ENCODE measurements at places on chromosomes 2 and 18.

- DNase-seq, result no peak
These were observed 7.0 kb downstream of the EVX2 start for GRCh38 chr2:176076796-176077195.

- no peak for DNase-seq
These were observed 1064.4 kb upstream of the ZEB2 start for GRCh38 chr2:145584353-145584752.

DNA sequence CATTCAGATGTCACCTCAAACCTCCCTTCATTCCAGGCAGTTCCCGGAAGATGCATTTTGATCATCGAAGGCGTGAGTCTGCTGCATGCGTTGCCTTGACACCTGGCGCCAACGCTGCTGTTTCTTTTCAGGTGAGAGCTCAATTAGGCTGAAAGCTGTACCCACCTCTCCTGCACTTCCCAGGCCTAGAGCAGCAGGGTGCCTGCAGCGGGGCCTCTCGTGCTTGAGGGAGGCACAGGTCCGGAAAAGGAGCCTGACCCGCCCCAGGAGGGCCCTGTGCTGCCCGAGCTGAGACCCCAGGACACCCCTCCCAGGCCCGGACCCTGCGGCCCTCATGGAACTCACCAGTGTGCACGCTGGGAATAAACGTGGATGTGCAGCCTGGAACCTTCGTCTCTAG, 31.4 kb upstream of the KCNG2 start:
- no peak for DNase-seq

GRCh38 chr2:9770308-9771100, 72.8 kb upstream of the TAF1B start:
- peak; percentile 43 for DNase-seq

DNA sequence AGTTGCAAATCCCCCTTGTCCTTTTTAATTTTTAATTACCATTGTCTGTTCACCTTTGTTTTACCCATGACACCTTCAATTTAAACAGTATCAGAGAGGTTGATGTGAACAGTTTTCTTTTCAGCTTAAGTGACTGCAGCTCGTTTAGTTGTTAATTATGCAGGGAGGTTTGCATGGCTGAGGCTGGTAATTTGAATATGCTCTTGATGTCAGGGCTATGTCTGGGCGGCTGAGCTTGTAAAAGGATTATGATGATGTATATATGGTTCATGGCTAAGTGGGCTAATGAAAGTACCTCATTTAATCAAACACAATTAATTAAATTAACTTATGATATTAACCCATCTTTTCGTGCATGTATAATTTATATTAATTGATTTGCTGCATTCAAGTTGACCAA, 822.1 kb downstream of the GALR1 start:
- DNase-seq, result no peak

GRCh38 chr18:75898651-75899050, 471.1 kb upstream of the SMIM21 start:
- DNase-seq, result no peak

DNA sequence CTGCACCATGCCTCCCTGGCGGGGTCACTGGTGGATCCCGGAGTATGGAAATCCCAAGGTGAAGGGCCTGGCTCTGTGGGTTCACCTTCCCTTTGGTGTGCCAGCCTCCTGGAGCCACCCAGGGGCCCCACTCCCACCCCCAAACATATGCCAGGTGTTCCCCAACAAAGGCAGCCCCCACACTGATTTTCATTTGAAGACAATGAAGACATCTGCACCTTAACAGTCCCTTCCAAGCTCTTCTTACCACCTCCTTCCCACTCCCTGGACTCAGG, 11.7 kb downstream of the BIN1 start:
- DNase-seq, result no peak

- no peak for DNase-seq
These were observed 128.3 kb downstream of the ATP9B start for GRCh38 chr18:79197531-79197930.

GRCh38 chr2:12457831-12458230, 258.9 kb upstream of the TRIB2 start:
- no peak for DNase-seq

GRCh38 chr2:50395605-50396297, 636.2 kb downstream of the NRXN1 start:
- no peak for DNase-seq

DNA sequence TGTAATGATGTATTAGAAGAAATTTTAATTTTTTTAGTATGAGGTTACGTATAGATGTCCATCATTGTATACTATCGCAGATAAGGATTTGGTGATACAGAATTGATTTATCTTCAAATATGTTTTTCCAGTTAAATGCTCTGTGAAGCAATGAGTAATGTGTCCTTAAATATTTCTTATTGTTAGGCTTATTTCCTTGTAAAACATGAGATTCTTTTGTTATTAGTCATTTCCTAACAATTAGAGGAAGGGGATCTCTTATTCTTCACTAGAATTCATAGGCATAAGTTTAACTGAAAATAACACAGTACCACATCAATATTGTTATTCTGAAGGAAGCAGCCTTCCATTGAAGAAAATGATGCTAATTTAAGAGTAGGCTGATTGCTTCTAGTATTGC, 15.5 kb upstream of the OTX1 start:
- no peak for DNase-seq

GRCh38 chr2:190197143-190197720, 122.4 kb downstream of the HIBCH start:
- no peak for DNase-seq

GRCh38 chr2:98013407-98014042, 17.8 kb upstream of the TMEM131 start:
- DNase-seq, result no peak

GRCh38 chr2:120675460-120676130, 60.1 kb upstream of the GLI2 start:
- peak; percentile 20 for DNase-seq

- DNase-seq, result no peak
These were observed 8.6 kb downstream of the LYPD6B start for GRCh38 chr2:149047118-149047517.

DNA sequence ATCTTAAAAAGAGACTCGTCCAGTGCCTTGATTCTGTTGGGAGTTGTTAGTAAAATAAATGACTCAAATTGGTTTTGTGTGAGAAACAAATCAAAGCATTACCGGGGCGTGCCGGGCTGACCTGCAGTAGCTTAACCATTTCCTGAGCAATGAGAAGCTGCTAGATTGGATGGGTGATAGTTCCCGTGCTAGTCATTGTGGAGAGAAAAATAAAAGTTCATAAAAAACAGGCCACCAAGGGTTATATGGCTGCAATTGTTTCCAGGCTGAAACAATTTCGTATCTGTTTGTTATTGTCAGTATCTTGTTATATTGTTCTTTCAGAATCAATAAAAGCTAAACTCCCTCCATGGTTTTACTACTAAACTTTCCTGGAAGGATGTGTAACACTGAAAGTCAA, 314.4 kb downstream of the MTX2 start:
- DNase-seq, result no peak

DNA sequence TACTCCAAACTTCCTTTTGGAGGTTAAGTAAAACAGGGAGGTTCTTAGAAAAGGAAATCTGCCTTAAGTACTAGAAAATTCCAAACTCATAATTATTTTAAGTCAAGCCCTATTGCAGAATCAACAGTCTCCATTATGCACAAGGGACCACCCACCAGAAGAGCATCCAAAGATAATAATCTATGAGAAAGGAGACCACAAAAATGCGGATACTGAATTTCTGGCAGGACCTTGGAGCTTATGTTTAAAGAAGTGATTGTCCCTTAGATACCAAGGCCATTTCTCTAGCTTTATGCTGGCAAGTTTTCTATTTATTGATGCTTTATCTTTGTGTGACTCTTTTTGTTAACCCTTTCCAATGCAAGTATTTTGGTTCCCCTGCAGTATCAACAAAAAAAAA, 404.0 kb upstream of the MMADHC start:
- DNase-seq, result no peak

DNA sequence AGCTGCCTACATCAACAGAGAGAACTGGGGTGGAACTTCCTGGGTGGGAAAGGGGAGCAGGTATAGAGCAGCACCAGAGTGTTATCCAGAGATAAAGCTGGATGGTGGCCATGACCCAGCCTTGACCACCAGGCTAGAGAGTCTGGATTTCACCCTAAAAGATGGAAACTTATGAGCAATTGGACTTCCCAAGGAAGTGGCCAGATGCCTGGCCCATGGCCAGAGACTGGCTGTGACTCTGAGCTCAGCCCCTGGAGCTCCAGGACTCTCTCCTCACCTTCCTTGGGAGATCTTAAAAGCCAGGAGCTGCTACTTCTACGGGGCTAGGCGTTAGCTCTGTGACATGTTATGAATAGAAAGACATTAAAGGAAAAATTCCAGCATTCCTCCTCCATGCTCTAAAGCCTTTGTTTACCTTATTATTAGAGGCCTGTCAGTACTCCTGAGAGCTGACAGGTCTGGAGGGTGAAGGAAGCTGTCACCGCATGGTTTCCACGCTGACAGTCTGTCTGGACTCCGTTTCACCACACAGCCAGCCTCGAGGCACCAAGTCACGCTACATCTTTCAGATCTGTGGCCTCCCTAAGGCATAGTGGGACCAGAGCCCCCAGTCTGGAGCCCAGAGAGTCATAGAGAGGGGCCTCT, 260.0 kb upstream of the SIX2 start:
- no peak for DNase-seq

- DNase-seq, result no peak
These were observed 141.8 kb downstream of the SMAD2 start for GRCh38 chr18:47788621-47789020.

DNA sequence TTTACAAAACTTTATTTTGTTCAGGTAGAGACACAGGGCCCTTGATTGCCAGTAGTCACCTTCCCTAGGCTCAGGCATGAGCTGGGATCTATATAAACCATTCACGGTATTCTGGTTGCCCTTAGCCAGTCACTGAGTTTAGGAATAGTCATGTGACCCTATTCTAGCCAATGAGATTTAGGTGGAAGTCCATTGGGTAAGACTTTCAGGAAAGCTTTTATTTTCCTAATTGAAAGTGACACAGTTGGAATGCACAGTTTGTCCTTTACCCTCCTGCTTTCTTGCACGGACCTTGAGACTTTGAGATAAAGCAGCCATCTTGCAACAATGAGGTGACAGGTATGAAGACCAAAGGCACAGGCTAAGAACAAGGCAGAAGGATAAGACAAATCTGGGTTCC, 21.5 kb downstream of the SLC4A5 start:
- no peak for DNase-seq

DNA sequence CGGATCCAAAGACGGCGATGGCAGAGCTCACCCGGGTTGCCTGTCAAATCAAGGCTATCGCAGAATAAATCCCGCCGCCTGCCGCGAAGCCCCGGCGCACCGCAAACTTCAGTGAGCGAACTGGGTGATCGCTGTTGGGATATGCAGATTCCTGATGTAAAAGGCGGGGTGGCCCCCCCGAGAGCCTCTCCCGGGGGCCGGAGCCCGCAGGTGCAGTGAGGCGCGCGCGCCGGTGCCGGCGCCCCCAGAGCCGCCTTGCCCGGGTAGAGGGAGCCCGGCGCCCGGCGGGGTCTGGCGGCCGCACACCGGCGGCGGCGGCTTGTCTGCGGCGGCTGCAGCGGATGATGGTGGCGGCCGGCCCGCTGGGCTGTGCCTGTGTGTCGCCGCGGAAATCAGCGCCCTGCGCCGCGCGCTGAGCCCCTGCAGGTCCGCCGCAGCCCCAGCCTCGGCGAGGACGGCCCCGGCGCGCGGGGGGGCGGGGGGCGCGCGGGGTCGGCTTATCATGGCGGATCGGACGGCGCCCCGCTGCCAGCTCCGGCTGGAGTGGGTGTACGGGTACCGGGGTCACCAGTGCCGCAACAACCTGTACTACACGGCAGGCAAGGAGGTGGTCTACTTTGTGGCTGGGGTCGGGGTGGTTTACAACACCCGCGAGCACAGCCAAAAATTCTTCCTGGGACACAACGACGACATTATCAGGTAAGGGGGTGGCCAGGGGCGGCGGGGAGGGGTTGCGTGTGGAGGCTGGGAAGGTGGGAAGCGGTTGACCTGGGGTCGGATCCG, 1.3 kb downstream of the EML6 start:
- no peak for DNase-seq
